Tongue (tissue), 3 donors: ENCODE measurements at places on chromosomes 4 and X. TPM values are rescaled to one million over a fixed set of nuclear protein-coding genes. Genes with fewer than 3 reads are reported as not detected.
A peak's percentile ranks its signal among the peaks of the same experiment; 100 is the strongest.

Gene PDGFRA
- 138 TPM for total RNA-seq

- DNase-seq, result no peak
Measured at GRCh38 chrX:54134269-54134668, 48.8 kb downstream of the FAM120C start.

DNA sequence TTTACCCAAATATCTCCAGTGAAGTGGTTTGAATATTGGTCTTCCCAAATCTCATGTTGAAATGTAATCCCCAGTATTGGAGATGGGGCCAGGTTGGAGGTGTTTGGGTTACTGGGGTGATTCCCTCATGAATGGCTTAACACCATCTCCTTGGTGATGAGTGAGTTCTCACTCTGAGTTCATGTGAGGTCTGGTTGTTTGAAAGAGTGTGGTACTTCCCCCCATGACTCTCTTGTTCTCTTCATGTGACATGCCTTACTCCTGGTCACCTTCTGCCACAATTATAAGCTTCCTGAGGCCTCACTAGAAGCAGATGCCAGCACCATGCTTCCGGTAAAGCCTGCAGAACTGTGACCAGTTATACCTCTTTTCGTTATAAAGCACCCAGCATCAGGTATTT lies 32.9 kb upstream of the OTUD4 start:
- DNase-seq, result no peak

GRCh38 chr4:21768349-21769310 lies 179.9 kb downstream of the KCNIP4 start:
- peak; percentile 76 for DNase-seq

GRCh38 chr4:160276785-160277325 lies 1174.0 kb downstream of the RAPGEF2 start:
- no peak for DNase-seq

- DNase-seq, result no peak
Measured at GRCh38 chrX:125137521-125137920, 182.2 kb upstream of the TEX13C start.

GRCh38 chrX:101958139-101958538 lies 26.3 kb upstream of the ZMAT1 start:
- DNase-seq, result no peak

DNA sequence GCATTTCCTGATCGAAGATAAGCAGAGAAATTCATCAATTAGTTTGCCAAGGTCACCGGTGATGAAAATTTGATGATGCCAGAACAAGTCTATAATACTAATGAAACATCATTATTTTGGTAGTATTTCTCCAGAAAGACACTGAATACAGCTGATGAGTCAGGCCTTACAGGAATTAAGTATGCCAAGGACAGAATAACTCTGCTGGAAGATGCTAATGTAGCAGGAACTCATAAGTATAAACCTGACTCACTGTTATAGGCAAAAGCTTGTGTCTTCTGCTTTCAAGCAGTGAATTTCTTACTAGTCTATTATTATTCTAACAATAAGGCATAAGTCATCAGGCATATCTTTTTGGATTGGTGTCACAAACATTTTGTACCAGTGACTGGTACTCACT lies 1825.1 kb upstream of the IGFBP7 start:
- DNase-seq, result no peak
